H54 (cell line): ENCODE measurements at places on chromosomes 7 and 10.

- no peak for DNase-seq
Observed at GRCh38 chr7:86964973-86965726, 94.3 kb downstream of the ELAPOR2 start.

DNA sequence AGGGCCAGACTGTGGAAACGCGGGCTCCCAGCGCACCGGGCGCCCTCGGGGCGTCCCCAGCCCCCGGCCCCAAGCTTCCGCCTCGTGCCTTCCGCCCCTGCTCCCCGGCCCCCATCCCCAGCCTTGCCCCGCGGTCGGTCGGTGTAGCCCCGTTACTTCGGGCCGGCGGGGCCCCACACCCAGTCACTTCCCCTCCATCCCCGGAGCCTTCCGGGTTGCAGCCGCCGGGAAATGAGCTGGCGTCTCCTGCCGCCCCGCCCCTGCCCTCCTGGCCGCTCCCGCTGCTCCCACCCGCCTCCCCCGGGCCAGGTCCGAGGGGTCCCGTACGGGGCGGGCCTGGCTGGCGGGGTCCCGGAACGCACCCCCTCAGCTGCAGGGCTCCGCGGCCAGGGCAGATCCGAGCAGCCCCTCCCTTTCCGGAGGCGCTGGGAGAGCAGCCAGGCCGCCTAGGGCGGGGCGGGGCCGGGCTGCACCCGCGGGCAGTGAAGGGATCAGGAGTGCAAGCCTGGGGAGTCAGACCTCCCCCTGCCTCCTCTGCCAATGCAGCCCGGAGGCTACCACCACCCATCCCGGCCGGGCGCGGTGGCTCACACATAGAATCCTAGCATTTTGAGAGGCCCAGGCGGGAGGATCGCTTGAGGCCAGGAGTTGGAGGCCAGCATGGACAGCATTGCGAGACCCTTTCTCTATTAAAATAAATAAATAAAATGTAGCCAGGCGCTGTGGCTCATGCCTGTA is 709 bp downstream of the ARPC1B start:
- peak; percentile 85 for DNase-seq

DNA sequence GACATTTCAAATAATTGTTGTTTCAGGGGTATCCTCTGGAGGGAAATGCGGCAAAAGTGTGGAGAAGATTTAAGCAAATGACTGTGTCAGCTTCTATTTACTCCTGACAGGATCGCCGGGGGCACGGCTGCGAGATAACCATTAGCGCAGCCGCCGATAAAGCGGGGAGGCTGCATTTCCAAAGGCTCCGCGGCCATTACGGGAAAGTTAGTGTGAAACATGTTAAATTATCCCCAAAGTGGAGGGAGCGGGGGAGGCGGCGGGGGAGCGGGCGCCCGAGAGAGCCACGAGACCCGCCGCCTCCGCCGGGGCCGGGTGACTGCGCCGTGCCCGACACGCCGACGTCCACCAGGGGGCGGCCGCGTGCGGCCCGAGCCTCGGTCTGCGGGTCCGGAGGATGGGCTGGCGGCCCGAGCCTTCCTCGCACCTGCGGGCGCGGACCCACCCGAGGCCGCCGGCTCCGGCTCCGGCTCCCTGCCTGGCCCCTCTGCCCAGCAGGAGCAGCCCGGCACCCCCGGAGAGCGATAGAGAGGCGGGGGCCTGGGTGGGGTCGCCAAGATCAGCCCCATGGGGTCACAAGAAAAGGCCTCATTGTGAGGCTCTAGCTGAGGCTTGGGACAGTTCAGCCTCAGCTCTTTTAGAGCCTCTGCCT is 74.4 kb upstream of the PAX2 start:
- peak; percentile 60 for DNase-seq

DNA sequence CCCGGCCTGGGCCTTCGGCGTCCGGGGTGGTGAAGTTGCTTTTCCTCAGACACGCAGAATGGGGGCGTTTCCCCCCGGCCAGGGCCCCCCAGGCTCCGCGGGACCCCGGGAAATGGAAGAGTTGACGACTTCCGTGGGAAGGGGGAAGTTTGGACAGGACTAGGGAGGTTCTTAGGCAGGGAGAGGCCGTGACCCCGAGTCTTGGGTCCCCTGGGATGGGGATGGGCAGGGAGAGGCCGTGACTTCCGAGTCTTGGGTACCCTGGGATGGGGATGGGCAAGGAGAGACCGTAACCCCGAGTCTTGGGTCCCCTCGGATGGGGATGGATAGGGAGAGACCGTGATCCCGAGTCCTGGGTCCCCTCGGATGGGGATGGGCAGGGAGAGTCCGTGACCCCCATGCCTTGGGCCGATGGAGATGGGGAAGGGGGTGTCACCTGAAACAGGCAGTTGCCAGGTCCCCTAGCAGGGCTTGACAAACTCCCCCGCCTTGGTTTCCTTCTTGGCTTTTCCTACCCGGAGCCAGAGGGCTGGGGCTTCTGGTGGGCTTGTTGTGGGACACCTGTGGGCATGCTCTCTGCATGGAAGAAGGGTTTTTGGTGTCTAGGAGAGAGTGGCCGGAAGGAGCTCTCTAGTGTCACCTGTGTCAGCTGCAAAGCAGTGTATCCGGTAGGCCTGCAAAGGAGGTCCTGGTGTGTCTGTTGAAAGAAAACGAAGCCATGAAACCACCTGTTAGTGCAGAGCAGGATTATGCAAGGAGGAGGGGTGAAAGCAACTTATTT is 1.1 kb downstream of the TRRAP start:
- DNase-seq, result no peak

GRCh38 chr7:142784096-142784495 is 13.3 kb downstream of the PRSS2 start:
- no peak for DNase-seq

DNA sequence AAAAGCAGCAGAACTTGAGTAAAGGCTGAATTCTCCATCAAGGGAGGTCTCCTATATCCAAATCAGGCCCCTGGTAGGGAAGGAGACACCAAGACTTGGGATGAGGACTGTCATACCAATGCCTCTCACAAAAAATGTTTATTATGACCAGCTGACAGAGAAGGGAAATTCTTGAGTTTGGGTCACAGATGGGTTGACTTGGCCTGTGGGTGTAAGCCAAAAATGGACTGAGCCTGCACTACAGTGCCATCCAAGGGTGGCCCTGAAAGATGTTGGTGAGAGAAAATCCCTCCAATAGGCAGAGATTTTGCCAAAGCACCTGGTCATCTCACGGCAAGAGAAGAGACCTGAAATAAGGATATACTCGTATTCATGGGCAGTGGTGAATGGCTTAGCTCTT is 27.0 kb upstream of the PPIF start:
- DNase-seq, result no peak

- DNase-seq, result no peak
Observed at GRCh38 chr7:70392256-70392876, 739.6 kb upstream of the GALNT17 start.

GRCh38 chr7:4828720-4829383 is 33.0 kb downstream of the PAPOLB start:
- no peak for DNase-seq

DNA sequence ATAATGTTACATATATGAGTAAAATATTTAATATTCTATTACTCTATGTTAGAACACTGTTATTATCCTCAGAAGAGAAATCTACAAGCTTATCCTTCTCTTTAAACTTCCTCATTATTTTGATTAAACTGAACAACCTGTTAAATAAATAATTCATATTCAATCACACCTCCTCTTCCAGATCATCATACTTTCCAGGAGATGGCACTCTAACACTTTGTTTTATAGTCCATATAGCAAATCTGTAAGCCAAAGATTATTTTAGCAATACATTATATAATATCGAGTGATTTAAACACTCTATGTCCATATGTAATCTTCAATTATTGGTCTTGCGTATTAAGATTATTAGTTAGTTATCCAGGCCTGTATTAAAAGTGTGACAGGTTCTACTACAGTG is 694.1 kb downstream of the ANKRD7 start:
- no peak for DNase-seq

GRCh38 chr7:83575436-83575835 is 73.5 kb downstream of the SEMA3E start:
- DNase-seq, result no peak

- DNase-seq, result no peak
Observed at GRCh38 chr10:70668454-70668970, 3.8 kb upstream of the ADAMTS14 start.

DNA sequence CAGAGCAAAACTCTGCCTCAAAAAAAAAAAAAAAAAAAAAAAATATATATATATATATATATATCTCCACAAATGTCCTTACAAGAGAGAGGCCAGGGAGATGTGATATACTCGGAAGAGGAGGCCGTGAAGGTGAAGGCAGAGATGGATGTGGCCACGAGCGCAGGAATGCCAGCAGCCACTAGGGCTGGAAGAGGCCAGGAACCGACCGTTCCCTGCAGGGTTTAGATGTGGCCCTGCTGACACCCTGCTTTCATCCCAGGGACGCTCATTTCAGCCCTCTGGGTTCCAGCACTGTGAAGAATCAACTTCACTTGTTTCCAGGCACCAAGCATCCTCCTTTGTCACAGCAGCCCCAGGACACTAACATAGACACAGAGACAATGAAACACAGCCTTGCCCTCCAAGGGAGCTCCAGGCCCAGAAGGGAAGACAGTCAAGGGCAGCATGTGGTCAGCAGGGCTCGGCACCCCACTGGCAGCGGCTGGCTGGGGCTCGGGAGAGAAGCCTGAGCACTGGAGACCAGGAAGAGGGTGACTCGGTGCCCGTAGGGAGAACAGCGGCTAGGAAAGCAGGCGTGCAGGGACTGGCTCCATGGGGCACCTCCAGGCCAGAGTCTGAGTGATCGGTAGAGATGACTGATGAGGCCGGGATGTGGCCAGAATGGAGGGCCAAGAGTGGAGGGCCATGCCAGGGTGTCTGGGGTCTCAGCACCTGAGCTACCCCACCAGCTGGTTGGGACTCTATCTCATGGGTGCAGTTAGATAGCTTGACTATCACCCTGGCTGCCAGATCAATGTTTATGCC is 7.6 kb downstream of the WDR86 start:
- DNase-seq, result peak; percentile 72

GRCh38 chr10:30854656-30855055 is 177.0 kb downstream of the ZNF438 start:
- DNase-seq, result no peak

DNA sequence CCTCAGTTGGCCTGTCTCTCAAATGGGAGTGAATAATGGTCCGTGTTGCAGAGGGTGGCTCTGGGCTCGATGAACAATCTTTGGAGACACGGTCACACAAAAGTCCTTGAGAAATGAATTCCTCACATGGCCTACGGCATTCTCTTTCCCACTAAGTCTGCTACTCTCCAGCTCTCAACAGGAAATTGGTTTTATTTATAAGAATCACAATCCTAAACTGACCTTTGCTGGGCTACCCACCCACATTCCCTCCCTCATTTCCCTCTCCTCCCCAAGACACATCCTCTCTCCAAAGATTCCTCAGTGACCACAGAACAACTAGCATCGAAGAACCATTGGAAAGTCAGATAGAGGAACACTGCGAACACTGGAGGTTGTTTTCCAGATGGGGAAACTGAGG is 4.7 kb downstream of the AFAP1L2 start:
- DNase-seq, result no peak

GRCh38 chr7:130069179-130069977 is 956 bp upstream of the KLHDC10 start:
- DNase-seq, result no peak

DNA sequence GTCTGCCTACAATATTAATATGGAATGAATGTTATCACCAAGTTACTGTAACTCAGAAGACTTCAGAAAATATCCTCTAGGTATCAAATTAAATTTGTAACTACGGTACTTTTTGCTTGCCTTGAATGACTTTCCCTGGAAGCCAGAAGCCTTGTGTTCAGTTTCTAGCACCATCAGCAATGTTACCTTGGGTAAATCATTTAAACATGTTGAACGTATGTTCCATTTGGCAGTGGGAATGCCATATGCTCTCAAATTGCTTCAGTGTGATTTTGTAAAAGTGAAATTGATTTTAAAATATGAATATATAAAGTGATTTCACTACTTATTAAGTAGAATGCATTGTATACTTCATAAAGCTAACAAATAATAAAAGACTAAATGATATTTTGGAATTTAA is 11.2 kb downstream of the RPA3 start:
- DNase-seq, result no peak

- no peak for DNase-seq
Observed at GRCh38 chr10:57880446-57881227, 387.1 kb downstream of the IPMK start.

GRCh38 chr10:121076776-121077715 is 225.9 kb downstream of the WDR11 start:
- no peak for DNase-seq

GRCh38 chr7:97145068-97145467 is 27.6 kb downstream of the SDHAF3 start:
- DNase-seq, result no peak

GRCh38 chr7:134996097-134996550 is 9.8 kb downstream of the AGBL3 start:
- no peak for DNase-seq

DNA sequence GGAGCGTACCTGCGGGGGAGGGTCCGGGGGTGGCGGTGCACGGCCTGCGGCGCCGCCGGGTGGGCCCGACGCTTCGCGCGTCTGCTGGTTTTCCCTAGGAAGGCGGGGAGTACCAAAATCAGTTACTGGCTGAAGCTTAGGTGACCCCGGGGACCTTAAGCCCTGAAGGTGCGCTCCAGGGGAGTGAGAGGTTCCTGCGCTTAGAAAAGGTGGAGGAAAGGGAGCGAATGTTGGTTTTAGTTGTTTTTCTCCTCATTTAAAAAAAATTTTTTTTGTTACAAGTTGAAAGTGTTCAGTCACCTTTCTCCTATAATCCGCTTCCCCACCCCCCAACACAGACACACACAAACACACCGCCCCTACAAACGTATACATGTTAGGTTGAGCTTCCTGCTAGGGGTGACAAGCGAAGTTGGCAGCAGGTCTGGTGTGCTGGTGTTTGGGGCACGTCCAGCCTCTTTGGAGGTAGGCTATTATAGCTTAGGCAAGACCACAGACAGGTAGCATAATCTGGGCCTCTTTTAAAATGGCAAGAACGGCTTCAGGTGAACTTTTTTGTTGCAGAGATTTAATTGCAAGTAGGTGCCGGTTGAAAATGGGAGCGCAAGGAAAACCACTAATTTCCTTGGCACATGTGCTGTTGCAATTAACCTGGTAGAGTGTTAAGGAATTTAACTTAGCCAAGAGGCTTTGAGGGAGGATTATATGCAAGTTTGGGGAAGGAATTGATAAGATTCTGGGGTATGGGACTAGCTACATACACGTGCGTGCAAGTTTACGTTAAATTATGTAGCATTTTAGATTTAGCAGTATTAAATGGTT is 945 bp downstream of the ADD3 start:
- peak; percentile 17 for DNase-seq
